ENCODE measurements at places on chromosomes 12 and 14.

DNA sequence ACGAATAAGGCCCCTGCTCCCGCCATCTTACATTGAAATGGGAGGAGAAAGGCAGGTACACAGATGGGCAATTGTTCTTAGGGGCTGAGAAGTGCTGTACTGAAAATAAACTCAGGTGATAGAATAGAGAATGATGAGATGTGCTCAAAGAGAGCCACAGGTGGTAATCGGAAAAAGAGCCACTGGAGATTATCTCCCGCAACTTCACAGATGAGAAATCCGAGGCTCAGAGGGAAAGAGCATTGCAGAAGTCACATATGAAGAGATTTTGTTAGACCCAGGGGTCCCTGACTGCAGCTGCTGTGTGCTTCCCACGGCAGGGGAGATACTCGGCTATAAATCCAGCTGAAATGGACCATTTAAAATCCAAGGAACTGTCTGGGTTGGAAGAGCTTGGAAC is 73.7 kb downstream of the PRIMA1 start:
- DNase-seq: no peak

DNA sequence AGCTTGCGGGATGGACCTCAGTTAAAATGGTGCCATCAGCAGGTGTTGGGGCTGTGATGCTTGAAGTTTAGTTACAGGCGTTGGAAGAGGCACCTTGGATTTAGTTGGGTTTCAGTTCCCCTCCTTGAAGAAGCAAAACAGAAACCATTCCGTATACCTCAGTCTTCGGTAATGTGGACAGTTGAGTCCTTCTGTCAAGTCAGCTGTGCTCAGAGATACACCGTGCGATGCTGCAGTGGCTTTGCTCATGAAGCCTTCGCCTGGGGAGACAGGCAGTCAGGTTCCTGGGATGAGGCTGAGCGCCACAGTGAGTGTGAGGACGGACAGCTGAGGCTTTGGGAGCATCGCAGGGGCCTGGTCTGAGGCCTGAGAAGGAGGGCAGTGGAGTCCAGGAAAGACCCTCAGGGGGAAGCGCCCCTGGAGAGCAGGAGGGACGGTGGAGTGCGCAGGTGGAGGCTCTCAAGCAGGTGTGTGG is 7.4 kb downstream of the RAN start:
- DNase-seq: no peak

GRCh38 chr14:24255931-24256711 is 6.9 kb downstream of the TGM1 start:
- DNase-seq: no peak

GRCh38 chr12:90770861-90771260 is 184.1 kb downstream of the CCER1 start:
- DNase-seq: no peak

GRCh38 chr12:106964526-106964925 is 8.8 kb downstream of the TMEM263 start:
- DNase-seq: no peak

- no peak for DNase-seq
Measured at GRCh38 chr14:103634156-103634555, 5.1 kb downstream of the KLC1 start.

- DNase-seq: no peak
Measured at GRCh38 chr14:44785096-44785495, 176.7 kb downstream of the KLHL28 start.

DNA sequence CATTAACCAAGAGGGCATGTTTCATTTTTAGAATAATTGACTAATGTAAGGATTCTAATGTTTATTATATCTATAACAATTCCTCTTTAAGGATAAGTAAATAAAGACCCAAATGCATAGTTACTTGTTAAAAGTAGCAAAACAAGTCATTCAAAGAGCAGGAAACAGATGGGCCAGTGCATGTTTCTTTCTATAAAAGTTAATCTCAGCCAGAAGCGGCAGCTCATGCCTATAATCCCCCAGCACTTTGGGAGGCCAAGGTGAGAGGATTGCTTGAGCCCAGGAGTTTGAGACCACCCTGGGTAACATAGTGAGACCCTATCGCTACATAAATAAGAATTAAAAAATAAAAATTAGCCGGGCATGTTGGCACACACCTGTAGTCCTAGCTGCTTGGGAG is 391.0 kb upstream of the RGS6 start:
- DNase-seq: no peak

- no peak for DNase-seq
Measured at GRCh38 chr12:105466231-105466900, 135.9 kb downstream of the C12orf75 start.

GRCh38 chr14:103086771-103087342 is 2.8 kb downstream of the LBHD2 start:
- DNase-seq: no peak

- DNase-seq: no peak
Measured at GRCh38 chr12:67237231-67237630, 31.9 kb upstream of the CAND1 start.

GRCh38 chr14:93538413-93538812 is 107.7 kb downstream of the UNC79 start:
- DNase-seq: no peak
